ENCODE measurements at places on chromosomes 1 and 21. TPM values are rescaled to one million over a fixed set of nuclear protein-coding genes. Genes with fewer than 3 reads are reported as not detected.

DNA sequence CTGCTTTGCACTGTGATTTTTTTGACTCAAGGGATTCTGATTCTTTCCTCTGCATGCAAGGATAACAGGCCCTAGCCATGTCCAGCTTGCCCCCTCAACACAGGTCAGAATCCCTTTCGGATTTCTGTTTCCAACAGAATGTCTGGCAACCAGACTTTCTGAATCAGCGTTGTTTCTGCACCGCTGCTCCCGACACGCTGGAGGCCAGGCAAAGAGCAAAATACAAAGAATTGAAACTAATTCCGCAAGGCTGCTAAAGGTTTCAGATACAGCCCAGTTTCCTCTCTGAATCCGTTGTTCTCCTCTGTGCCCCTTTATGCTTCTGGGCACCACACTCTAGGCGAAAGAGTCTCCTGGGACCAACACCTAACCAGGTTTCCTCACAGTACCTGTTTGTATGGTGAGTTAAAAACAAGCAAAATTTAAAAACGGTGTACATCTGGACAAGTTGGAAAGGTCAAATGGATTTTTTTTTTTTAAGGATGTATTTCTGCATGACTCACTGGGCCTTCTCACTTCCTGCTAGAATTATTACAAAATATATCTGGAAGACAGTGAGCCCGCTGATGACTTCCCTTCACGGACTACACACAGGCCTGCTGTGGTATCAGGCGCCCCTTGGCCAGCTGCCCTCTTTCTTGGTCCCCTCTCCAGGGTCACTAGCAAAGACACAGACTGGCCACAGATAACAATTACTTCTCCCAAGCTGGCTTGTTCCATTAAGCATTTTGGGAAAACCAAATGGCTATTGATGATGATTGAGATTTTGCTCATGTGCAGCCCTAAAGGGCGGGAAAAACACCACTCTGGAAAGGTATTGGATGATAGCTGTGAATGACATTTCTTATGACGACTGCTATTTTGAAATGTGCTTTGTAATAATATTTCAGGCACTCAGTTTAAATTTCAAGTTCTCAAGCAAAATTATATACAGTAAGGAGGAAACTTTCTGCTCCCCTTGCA, 118.3 kb downstream of the TGFB2 start:
- peak; percentile 87 for DNase-seq

DNA sequence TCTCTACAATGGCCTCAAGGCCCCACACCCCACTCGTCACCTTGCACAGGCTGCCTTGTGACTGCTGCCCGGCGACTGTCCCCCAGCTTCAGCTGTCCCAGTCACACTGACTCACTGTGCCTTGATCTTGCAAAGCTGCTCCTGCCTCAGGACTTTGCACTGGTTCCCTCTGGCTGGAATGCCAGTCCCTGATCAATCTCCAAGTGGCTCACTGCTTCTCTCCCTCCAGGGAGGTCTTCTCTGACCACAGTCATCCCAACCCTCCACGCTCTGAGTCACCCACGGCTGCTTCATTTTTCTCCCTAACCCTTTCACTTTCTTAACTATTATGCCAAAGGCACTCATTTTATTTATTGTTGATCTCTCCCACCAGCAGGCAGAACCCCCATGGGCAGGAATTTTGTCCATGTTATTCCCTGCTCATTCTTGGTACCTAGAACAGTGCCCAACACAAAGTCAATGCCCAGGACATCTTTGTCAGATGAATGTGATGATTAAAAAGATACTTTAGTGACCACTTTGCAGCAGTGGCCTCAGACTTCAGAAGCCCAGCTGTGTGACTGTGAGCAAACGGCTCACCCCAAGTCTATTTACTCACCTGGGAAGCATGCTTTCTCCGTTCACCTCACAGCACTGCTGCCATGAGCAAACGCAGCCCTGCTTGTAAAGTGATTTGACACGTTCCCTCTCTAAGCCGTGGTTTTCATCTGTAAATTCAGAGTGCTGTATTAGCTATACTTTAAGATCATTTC, 53.4 kb downstream of the ZBTB18 start:
- DNase-seq: no peak

DNA sequence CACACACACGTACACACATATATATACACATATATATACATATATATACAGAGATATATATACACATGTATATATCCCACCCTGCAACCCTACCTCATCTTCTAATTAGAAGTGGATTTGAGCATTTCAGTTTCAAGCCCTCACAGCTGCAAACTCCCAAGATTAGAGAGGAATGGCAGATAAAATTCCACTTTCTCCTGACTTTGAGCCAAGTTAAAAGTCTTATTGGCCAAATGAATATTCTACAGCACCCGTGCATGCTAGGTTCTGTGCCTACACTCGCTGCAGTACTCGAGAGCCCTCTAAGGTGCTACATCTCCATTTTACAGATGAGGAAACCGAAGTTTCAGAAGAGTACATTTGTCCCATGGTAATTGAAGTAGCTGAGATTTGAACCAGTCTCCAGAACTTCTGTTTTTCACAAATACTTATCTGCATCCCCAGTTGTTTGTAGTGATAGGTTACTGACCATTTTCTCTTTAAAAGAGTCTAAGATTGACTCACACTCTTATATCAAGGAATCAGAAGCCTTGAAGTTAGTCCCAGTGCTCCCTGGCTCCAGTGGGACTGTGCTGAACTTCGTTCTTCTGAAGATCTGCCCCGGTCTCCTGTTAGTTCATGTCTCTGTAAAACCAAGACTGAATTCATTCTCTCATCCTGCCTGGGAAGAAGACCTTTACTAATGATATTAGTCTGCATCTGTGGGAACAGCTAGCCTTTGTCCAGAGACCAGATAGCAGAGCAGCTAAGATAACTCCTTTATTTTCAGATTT, 292.1 kb downstream of the TM2D1 start:
- DNase-seq: no peak

DNA sequence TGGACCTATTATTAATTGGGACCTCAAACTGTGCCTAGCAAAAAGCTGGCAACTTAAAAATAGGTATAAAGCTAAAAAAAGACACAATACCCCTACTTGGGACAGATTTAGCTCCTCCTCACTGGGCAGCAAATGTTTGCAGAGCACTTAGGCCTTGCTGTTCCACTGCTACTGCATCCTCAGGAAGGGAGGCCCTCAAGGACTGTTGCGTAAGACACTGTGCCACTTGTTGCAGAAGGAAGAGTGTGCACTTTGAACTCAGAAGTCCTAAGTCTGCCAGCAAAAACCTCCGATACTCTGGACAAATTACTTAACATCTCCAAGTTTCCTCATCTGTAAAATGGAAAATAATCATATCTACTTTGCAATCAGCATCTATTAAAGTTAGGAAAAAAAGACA, 322.9 kb downstream of the BARHL2 start:
- no peak for DNase-seq

DNA sequence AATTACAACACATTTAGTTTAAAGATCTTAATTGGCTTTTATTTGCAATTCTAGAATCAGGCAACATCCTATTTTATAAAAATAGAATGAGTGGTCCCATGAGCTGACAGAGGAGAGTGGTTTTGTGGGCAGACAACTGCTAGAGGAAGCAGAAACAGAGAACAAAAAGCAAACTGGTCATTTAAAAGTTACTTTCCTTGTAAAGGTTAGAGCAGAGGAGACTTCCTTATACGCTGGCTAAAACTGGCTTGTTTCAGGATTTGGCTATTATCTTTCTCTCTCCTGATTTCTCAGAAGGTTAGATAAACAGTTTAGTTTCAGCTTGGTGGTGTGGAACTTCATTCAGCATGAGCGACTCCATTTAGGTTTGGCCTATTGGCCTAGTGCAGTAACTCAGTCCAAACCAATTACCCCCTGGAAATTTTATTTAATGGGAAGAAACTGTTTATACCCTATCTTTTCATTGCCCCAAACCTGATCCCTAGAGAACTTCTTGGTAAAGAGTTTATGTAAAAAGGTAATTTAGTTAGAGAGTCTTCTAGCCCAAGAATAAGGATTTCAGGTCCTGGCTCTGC, 32.2 kb upstream of the IL20 start:
- DNase-seq: no peak

GRCh38 chr1:219359126-219359525, 185.4 kb downstream of the LYPLAL1 start:
- no peak for DNase-seq

- DNase-seq: no peak
Measured at GRCh38 chr1:198908995-198909394, 270.2 kb downstream of the PTPRC start.

- no peak for DNase-seq
Measured at GRCh38 chr1:239527051-239527693, 140.8 kb downstream of the CHRM3 start.

DNA sequence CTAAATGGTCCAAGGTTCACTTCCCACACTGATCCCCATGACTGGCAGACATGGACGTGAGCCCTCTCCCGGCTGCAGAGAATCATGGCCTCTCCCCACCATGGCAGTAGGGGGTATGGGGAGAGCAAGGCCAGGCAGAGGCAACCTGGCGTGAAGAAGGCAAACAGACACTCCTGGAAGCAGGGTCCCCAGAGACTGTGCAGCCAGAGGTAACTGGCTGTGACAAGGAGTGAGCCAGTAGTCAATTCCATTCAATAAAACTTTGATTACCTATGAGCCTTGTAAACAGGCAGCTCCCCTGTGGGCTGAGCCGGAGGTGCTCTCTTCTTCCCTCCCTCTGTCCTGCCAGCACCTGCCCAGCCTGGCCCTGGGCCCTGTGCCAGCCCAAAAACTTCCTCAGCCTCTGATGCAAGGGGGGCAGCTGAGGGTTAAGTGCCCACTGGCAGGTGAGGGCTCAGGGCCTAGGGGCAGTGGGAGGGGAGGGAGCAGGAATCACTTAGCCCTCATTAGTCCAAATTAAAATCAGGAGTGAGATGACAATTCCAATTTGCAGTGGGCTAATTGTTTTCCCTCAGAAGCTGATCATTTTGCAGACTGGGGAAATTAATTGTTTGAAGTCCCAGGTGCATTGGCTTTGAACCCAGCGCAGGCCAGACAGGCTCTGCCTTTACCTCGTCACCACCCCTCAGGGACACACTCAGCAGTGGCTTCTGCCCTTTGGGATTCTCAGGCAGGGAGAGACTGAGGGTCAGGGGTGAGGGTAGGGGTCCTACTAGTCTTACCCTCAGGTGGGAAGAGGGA, 35.6 kb downstream of the LRRN2 start:
- DNase-seq: no peak

AKR1A1 gene
- 102 TPM for total RNA-seq

TTC39A gene
- total RNA-seq: 2.0 TPM

All from aorta (tissue), 5 donors.